ENCODE measurements at places on chromosomes 6 and 20. TPM values are rescaled to one million over a fixed set of nuclear protein-coding genes. Genes with fewer than 3 reads are reported as not detected.

Gene DHX35
- 10.3 TPM for total RNA-seq

Gene FAM184A
- 3.0 TPM for total RNA-seq

Gene HLA-DRB1
- 11.8 TPM for total RNA-seq

Gene SPAG4
- 5.7 TPM for total RNA-seq

Gene ZNF451
- 68.0 TPM for total RNA-seq

Gene ANGPT4
- total RNA-seq, result not detected

Gene ZBP1
- 28.5 TPM for total RNA-seq

DNA sequence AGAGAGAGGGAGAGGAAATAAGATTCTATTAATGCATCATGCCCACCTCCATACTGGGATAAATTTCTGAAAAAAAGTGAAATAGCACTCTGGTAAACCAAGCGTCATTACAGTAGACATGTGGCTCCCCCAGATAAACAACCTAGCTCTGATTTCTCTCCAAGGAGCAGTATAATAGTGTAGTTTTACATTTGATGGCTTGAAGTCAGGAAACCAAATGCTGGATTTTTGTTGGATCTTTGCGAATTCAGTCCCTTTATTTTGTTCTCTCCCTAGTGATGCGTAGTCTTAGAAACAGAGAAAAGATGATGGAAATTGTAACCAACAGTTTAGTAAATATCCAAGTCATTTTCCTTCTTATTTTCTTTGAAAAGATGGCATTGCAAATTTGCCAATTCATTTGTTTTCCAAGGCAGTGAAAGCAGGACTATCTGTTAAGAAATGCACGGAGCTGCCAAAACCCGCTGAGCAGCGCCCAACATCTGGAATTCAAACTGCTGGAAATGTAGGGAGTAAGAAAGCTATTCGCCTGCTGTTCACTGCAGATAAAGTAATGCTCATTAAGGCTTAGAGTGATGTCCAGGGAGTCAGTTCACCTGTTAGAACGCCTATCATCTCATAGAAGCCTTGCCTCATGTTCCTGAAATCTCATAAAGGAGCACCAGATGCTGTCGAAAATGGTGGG, 85.7 kb upstream of the DOK5 start:
- H3K4me1 ChIP-seq, result no peaks in the 10 kb centered on the region
- no peak overlapping the region for H3K4me3 ChIP-seq
- DNase-seq, result no peak
- H3K36me3 ChIP-seq, result no peaks in the 10 kb centered on the region
- H3K27ac ChIP-seq, result no peak overlapping the region

DNA sequence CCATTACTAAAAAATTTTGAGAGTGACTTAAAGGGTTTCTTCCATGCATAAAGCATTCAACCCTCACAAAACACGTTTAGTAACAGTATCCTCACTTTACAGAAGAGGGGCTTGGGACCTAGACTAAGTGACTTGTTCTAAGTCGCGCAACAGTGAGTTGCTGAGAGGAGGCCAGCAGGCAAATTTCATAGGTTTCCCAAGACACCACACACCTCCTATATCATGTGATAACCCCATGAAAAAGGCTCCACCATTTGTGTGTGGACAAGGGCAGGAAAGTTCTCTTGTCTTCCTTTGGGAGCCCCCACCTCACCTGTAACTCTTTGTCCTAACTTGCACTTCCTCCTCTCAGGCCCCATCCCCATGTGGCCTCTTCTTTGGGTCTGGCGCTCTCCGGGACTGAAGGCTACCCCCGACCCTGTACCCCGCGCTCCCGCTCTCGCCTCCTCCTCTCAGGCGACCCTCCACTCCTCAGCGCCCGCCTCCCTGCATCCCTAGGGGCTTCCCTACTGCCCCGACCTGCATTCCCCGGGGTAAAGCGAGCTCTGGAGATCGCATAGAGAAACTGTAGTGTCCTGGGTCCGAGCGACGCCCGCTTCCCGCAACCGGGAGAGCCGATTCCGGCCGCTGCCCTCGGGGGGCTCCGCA, 392 bp downstream of the PSMB8 start:
- H3K27me3 ChIP-seq, result no peaks in the 10 kb centered on the region
- peaks cover 69% of the 10 kb centered on the region for H3K4me1 ChIP-seq
- peak overlapping the region; percentile 97 for H3K4me3 ChIP-seq
- peaks cover 76% of the 10 kb centered on the region for H3K36me3 ChIP-seq
- DNase-seq, result no peak

- H3K27ac ChIP-seq, result no peak overlapping the region
- peaks cover 6% of the 10 kb centered on the region for H3K4me1 ChIP-seq
- H3K36me3 ChIP-seq, result no peaks in the 10 kb centered on the region
- DNase-seq, result no peak
- no peak overlapping the region for H3K4me3 ChIP-seq
These were observed 19.0 kb upstream of the VSX1 start for GRCh38 chr20:25100914-25101313.

GRCh38 chr20:1621316-1621715, 1.5 kb upstream of the SIRPB1 start:
- no peaks in the 10 kb centered on the region for H3K27me3 ChIP-seq
- no peak overlapping the region for H3K4me3 ChIP-seq
- H3K4me1 ChIP-seq, result peaks cover 62% of the 10 kb centered on the region
- no peak for DNase-seq
- peaks cover 51% of the 10 kb centered on the region for H3K36me3 ChIP-seq

DNA sequence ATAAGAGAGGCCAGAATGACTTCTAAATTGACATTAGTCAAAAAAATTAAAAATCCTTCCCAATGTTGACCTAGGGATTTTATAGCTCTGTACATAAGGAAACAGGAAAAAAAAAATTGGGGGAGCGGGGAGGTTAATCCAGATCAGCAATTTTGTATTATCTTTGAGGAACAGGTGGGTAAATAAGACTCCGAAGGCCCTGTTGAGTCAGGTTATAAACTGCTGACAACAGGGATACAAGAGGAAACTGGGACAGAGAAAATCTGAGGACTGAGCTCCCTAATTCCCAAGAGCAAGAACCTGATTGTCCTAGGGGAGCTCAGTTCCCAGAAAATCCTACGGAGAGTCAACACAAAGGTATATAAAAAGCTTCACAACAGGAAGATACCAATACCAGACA, 26.8 kb upstream of the CRIP3 start:
- no peak overlapping the region for H3K4me3 ChIP-seq
- H3K36me3 ChIP-seq, result peaks cover 10% of the 10 kb centered on the region
- DNase-seq, result no peak
- no peak overlapping the region for H3K27ac ChIP-seq

DNA sequence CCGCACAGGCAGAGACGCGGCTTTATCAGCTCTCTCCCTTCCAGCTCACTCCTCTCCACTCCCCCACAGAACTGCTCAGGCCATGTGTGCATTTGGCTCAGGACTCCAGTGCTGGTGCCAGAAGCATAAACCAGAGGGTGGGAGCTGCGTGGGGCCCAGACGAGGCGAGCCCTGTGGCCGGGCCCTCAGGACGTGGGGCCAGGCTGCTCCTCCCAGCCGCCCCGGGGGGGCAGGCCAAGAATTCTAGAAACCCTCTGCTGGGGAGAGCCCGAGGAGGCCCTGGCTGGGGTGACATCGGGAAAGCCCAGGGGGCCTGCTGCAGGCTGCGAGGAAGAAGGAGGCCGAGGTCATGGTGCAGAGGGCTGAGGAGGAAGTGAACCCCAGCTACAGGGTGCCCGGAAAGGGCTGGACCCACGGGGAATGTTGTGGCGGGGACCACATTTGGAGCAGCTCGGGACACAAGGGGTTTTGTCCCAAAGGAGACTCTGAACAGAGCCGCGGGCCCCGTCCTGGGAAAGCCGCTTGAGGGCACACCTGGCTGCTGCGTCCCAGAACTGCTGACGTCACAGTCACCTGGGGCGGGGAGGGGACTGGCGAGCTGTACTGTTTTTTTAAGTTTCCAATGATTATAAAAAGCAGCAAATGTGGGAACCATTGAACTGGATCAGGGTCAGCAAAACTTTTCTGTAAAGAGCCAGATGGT, 107.1 kb downstream of the BANF2 start:
- DNase-seq, result no peak
- H3K27me3 ChIP-seq, result peaks cover 6% of the 10 kb centered on the region
- no peak overlapping the region for H3K4me3 ChIP-seq
- no peaks in the 10 kb centered on the region for H3K36me3 ChIP-seq
- no peak overlapping the region for H3K27ac ChIP-seq
- H3K4me1 ChIP-seq, result no peaks in the 10 kb centered on the region

- H3K27me3 ChIP-seq, result peaks cover 2% of the 10 kb centered on the region
- H3K36me3 ChIP-seq, result peaks cover 19% of the 10 kb centered on the region
- H3K27ac ChIP-seq, result peak overlapping the region; percentile 96
- peaks cover 24% of the 10 kb centered on the region for H3K4me1 ChIP-seq
These were observed 571 bp downstream of the ITCH start for GRCh38 chr20:34363465-34364222.

- DNase-seq, result no peak
- H3K4me3 ChIP-seq, result no peak overlapping the region
- H3K27me3 ChIP-seq, result peaks cover 7% of the 10 kb centered on the region
These were observed 59.9 kb downstream of the MACROD2 start for GRCh38 chr20:14055127-14055742.

DNA sequence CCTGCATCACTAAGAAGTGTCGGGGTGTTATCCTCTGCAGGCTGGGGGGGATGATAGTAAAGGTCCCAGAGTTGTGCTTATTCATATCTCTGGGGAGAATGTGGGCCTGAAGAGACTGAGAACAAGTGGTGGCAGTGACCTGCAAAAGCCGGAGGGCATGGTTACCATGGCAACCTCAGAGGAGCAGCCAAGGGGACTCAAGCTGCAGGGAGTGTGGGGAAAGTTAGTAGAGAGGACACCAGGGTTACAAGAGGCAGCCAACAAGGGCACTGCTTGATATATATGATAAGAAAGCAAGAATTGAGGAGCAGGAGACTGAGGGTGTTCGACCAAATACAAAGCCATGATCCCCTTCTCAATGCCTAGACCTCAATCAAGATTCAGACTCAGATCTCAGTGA, 46.1 kb downstream of the HLA-F start:
- H3K27ac ChIP-seq, result no peak overlapping the region
- no peaks in the 10 kb centered on the region for H3K36me3 ChIP-seq

DNA sequence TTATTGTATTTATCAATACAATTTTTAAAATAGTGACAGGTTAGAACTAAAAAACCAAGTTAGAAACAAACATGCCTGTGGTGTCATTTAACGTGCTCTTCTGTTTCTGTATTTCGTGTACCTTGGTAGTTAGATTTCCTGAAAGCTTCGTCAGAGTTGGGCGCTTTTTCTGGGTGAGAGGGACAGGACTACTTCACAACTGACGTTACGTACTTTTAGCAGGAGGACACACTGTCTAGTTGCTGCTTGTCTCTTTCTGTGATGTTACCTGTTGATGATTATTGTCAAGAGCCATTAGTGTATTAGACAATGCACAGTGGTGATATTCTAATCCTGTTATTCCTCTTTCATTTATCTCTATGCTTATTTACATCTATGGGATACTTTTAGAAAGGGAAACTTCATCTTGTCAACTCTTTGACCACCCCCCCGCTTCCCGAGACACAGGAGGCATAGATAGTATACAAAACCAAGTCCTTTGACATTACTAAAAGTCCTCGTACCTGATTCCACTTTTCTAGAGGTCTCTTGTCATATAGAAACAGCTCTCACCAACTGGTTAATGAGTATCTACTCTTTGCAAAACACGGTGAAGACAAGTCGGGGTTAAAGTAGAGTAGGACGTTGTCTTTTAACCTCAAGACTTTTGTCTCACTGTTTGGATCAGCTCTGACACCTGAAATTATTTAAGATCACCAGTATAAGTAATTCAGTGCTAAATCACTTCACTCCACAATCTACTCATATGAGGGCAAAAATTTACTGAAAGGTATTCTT, 96.3 kb downstream of the LYRM2 start:
- no peaks in the 10 kb centered on the region for H3K36me3 ChIP-seq
- H3K4me3 ChIP-seq, result no peak overlapping the region
- DNase-seq, result no peak
- no peaks in the 10 kb centered on the region for H3K4me1 ChIP-seq
- H3K27ac ChIP-seq, result no peak overlapping the region
- H3K27me3 ChIP-seq, result peaks cover 15% of the 10 kb centered on the region

DNA sequence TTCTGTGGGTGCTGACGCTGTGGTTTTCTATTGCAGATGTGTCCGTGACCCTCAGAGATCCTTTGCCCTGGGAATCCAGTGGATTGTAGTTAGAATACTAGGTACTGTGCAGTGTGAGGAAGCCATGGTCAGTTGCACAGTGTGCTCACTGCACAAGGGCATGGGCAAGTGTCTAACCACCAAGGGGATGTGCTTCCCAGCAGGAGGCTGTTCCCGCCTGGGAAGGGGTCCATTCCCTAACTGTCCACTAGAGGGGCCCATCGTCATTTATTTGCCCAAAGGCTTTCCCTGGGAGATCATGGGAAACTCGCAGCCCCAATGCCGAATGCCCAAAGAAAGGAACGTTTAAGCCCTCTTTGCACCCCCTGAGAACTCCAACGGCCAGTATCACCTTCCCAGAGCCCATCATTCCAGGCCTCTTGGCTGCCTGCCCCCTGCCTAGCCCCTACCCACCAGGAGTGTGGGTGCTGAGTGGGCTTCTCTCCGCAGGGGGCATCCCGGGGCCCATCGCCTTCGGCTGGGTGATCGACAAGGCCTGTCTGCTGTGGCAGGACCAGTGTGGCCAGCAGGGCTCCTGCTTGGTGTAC, 26.2 kb downstream of the SLCO4A1 start:
- no peak overlapping the region for H3K4me3 ChIP-seq
- no peaks in the 10 kb centered on the region for H3K27me3 ChIP-seq
- H3K4me1 ChIP-seq, result peaks cover 8% of the 10 kb centered on the region
- H3K27ac ChIP-seq, result peak overlapping the region; percentile 70
- H3K36me3 ChIP-seq, result peaks cover 20% of the 10 kb centered on the region
- DNase-seq, result no peak

DNA sequence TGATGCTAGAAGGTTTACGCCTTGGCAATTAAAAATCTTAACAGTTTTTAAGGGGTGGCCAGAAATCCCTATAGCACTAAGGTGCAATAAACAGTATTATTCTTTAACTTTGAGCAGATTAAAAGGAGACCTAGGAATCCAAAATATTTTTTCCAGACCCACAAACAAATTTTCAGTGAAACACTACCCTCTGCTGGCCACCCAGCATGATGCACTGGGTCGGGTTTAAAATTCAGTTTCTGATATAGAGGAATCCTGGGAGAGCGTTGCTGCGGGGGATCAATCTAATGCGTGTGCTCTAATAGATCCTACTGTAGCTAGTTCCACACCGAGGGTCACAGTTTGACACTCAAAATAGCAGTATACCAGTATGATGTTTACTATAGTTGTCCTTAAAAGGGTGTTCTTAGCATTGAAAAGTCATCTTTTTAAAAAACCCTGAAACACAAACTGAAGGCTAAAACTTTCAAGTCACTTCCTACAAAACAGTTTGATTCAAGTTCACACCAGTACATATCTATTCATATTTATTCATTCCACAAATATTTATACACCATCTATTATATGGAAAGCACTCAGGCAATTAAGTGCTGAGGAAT, 10.2 kb downstream of the UBE3D start:
- no peak for DNase-seq
- H3K27ac ChIP-seq, result no peak overlapping the region
- peaks cover 2% of the 10 kb centered on the region for H3K36me3 ChIP-seq
- H3K27me3 ChIP-seq, result no peaks in the 10 kb centered on the region
- H3K4me3 ChIP-seq, result no peak overlapping the region

- H3K36me3 ChIP-seq, result no peaks in the 10 kb centered on the region
- H3K4me1 ChIP-seq, result no peaks in the 10 kb centered on the region
- H3K27me3 ChIP-seq, result no peaks in the 10 kb centered on the region
- DNase-seq, result no peak
- no peak overlapping the region for H3K27ac ChIP-seq
- H3K4me3 ChIP-seq, result no peak overlapping the region
These were observed 254.4 kb upstream of the IMPG1 start for GRCh38 chr6:76326871-76327270.

Measured in activated naive CD8-positive, alpha-beta T cell treated with anti-CD3 and anti-CD28 coated beads, Interleukin-2, amount 10 ng/mL, durations not matched to agents 7 days and 5 days (primary cell).